CD4-positive, alpha-beta T cell (primary cell): ENCODE measurements at places on chromosomes 4 and X.

DNA sequence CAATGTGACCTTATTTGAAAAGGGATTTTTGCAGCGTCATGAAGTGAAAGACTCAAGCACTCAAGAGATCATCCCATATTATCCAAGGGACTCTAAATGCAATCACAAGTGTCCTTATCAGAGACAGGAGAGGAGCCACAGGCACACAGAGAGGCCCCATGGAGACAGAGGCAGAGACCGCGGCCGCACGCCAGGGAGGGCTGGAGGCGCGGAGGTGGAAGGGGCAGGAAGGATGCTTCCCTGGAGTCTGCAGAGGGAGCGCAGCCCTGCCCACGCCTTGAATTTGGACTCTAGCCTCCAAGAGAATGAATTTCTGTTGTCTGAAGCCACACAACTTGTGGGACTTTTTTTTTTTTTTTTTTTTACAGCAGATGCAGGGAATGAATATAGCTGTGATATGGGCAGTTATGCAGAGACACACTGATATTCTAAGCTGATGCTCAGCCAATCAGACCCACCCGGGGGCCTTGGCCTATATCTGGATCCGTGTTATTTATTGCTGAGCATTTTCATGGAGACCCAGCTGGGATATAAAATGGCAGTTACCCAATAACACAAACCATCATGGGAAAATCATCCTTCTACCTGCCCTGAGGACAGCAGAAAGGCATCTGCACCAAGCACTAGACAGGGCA, 244.8 kb upstream of the PSAPL1 start:
- DNase-seq: no peak

DNA sequence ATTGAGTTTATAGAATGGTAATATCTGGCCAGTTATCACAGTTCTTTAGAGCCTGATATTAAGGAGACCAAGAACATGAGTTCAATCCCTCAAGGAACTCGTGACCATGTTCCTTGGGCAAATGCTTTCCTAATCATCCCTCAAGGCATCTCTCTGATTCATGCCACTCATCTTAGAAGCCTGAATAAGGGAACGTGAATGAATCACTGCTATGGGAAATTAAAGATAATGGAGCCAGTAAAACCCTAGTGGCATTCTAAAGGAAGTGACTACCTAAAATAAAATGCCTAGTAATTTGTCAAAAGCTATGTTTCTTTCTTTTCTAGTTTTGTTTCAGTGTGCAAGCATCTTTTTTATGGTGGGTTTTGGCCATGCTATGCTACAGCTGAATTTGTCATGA, 1161.3 kb downstream of the C4orf33 start:
- no peak for DNase-seq

GRCh38 chrX:3697220-3697684, 16.2 kb downstream of the PRKX start:
- no peak for DNase-seq

- DNase-seq: no peak
Measured at GRCh38 chr4:123250843-123251242, 145.8 kb upstream of the SPRY1 start.

DNA sequence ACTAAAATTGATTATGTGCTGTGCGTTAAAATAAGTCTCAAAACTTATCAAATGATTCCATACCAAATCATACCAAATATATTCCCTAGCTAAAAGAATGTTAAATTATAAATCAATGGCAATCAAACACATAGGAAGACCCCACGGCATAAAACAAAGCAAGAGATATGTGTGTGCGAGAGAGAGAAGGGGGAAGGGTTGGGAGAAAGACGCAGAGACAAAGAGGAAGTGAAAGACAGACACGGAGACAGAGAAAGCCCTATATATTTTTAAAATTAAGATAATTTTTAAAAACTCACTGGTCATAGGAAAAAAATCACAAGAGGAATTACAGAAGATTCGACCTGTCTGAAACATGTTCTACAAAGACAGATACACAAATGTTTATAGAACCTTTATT, 371.4 kb downstream of the NLGN4X start:
- no peak for DNase-seq

DNA sequence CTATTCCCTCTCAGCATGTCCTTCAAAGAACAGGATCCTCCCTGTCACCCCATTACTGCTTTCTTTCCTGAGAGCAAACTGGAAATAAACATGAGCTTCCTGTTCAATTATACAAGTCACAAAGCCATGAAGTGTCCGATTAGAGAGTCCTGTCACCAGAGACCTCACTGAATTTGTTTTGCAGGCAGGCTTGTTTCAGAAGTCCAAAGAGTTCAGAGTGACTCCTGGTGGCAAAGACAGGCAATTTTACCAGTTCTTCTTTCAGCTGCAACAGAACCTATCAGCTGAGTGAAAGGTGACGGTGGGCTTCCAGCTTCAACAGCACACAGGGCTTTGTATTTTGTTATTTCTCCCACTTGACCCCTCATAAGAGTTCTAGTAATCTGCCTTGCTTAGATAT, 6.4 kb downstream of the ELK1 start:
- no peak for DNase-seq

DNA sequence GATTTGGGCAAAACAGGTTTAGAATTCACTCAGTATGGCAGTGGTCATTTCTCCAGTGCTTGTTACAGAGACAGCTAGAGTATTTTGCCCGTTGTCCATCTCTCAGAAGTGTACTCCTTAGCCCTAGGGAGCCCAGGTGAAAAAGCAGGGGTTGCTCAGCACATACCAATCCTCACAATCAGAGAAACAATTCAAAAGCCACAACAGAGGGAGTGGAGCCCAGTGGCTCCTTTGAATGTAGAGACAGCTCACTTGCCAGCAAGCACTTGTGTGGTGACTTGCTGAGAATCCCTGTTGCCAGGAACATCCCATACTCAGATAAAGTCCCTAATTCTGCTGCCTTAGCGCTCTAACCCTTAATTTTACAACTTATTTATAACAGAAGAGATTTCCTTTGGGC, 1488.3 kb downstream of the RPA4 start:
- no peak for DNase-seq

GRCh38 chrX:136765821-136766356, 14.8 kb downstream of the ARHGEF6 start:
- no peak for DNase-seq
